ENCODE measurements at places on chromosomes 12 and 14.

DNA sequence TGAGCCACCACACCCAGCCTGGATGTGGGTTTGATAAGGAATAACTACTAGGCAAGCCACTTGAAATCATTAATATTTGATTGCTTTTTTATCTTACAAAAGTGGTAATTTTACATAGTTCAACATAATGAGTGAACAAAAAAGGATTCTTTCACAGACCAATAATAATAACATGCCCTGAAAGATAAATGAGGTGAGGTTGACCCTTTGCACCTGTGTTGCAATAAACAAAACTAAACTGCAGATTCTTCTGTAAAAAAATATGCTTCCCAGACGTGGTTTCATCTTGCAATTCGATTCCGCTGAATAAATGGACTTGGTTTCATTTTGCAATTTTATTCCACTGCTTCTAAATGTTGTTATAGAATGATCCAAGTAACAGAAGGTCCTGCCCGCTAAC lies 1514.9 kb upstream of the TMEM132C start:
- DNase-seq = no peak

- DNase-seq = peak; percentile 63
Measured at GRCh38 chr14:69468949-69469348, 15.6 kb upstream of the PLEKHD1 start.

GRCh38 chr14:90897022-90897421 lies 80.8 kb upstream of the TTC7B start:
- DNase-seq = no peak

- no peak for DNase-seq
Measured at GRCh38 chr12:32821293-32821692, 65.6 kb upstream of the YARS2 start.
